Cerebellum (tissue), 4 donors: ENCODE measurements at places on chromosomes 12 and 14.

GRCh38 chr12:90038289-90038688, 329.7 kb upstream of the ATP2B1 start:
- no peak for DNase-seq

DNA sequence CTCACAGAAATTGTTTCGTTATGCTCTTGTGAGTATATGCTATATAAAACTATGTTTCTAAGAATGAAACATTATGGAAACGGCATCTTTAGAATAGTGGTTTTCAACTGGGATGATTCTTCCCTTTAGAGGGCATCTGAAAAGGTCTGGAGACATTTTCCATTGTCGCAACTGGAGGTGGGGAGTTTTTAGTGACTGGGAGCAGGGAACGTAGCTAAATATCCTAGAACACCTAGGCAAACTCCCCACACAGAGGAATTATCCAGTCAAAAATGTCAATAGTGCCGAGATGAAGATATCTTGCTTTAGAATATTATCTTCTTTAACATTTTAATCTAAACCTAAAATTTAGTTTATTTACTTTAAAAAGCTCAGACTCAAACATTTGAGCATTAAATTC, 486.1 kb upstream of the FOXG1 start:
- DNase-seq: no peak

- DNase-seq: no peak
These were observed 106.4 kb downstream of the ARF6 start for GRCh38 chr14:49999146-49999761.

GRCh38 chr14:36822685-36823084, 161.0 kb downstream of the PAX9 start:
- no peak for DNase-seq

- no peak for DNase-seq
These were observed 29.6 kb downstream of the PDZRN4 start for GRCh38 chr12:41217727-41218126.

GRCh38 chr14:60197629-60198303, 32.6 kb upstream of the DHRS7 start:
- DNase-seq: no peak

- DNase-seq: no peak
These were observed 9.1 kb downstream of the HEATR5A start for GRCh38 chr14:31411218-31411727.

- DNase-seq: no peak
These were observed 9.5 kb downstream of the MYRFL start for GRCh38 chr12:69834576-69834975.

DNA sequence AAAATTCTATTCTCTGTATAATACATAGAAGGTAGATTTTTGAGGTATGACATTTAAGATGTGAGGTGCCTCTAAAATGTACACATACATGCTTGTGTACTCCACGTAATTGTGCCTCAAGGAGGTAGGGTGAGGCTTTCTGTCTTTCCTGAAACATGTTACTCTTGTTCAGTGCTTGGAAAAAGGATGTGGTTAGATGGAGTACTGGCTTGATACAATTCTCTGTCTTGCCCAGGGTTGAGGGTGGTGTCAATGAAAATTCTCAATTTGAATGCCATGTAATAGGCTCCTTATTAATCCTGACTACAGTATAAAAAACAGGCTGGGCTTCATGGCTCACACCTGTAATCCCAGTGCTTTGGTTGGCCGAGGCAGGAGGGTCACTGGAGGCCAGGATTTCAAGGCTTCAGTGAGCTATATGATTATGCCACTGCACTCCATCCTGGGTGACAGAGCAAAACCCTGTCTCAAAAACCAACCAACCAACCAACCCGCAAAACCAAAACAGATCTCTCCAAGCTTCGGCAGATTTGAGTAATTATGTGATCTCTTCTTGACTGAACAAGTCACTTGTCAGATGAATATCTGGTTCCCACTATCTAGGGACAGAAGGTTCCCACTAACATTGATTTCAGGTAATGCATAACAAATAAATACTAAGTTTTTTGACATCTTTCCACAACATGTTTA, 41.6 kb downstream of the RCOR1 start:
- DNase-seq: no peak

DNA sequence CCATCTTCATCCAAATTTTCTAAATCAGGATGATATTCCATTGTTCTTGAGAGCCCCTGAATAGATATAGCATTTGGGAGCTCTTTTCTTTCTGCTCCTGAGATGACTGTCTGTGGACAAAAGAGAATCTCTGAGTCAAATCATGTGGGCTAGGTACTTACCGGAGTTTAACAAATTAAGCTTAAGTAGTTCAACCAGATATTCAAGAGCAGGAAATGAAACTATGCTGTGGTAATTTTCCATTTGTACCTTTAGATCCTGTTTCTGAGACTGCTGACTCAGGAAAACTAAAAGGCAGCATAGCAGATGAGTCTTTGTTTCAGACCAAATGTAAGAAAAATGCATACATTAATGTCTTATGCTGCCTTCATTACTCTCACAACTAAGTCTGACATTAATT, at the start of gene CLEC7A:
Gene CLEC7A (minus strand): TSS at position 158 of the 400 bp plus-strand sequence. CDS start 117 bp downstream, at position 41.
- no peak for DNase-seq

DNA sequence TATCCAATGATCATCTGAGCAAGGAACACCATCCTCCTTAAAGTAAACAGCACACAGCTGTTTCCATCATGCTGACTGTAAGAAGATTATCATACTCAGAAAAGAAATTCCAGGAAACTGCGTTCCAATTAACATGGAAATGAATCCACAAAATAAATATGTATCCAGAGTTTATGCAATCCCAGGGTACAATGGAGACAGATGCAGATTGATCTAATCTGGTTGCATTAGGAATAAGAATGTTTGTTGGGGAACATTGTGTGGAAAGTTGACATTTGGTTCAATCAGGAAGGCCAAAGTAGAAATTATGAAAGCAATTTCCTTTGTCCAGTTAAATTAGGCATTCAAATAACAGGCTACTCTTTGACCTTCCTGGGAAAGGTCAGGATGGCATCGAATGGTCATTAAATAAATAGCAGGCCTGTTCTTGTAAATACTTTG, 236.9 kb upstream of the AMIGO2 start:
- no peak for DNase-seq

DNA sequence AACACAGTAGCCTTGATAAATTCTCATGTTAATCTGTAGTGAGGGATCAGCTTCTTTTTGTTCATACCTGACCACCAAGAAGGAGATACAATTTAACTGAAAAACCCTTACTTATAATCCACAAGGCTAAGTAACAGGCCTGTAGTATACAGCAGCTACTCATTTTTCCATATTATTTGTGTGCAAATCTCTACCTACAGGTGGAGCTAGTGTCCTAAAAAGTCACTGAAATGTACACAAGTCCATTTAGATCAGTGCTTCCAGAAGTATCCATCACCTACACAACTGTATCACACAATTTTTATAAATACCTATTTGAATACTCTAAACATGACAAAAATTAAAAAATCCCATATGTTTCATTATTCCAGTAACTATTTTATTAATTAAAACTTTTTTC, 173.2 kb downstream of the SLC35F4 start:
- peak; percentile 27 for DNase-seq

- DNase-seq: no peak
These were observed 392 bp downstream of the SLC15A4 start for GRCh38 chr12:128823216-128823915.

- DNase-seq: no peak
These were observed 82.0 kb downstream of the IFT43 start for GRCh38 chr14:76067536-76067935.

DNA sequence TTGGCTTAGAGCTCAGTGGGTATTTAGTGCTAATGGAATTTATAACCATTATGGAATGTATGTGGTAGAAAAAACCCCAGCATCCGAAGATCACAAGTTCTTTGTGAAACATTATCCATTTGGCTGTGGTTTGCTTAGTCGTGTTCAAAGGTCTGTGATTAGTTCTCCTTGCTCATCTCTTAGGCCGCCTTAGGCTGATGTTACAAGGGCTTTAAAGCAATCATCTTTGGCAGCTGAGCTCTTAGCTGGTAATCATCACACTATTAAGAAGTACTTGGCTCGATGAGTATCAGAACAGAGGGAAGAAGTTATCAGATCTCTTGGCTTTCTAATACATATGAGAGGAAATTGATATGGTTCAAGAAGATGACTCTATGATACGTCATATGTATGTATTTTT, 124.1 kb upstream of the E2F7 start:
- no peak for DNase-seq

DNA sequence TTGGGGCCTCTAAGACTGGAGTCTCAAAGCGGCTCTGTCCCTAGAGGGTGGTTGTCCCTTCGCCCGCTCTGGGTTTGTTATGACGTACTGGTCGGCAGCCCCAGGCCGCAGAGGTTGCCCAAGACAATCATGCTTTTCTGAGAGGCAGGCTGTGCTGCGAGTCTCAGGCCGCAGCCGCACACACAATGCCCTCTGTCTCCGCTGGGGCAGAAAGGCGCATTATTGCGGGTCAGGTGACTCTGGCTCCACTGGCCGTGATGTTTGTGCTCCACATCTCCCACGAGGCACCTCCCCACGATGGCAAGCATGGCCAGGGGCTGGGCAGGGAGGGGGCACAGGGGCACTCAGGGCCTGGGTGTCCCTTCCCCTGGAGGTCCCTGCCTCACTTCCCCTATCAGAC, 21.0 kb upstream of the PLEKHG3 start:
- DNase-seq: no peak

DNA sequence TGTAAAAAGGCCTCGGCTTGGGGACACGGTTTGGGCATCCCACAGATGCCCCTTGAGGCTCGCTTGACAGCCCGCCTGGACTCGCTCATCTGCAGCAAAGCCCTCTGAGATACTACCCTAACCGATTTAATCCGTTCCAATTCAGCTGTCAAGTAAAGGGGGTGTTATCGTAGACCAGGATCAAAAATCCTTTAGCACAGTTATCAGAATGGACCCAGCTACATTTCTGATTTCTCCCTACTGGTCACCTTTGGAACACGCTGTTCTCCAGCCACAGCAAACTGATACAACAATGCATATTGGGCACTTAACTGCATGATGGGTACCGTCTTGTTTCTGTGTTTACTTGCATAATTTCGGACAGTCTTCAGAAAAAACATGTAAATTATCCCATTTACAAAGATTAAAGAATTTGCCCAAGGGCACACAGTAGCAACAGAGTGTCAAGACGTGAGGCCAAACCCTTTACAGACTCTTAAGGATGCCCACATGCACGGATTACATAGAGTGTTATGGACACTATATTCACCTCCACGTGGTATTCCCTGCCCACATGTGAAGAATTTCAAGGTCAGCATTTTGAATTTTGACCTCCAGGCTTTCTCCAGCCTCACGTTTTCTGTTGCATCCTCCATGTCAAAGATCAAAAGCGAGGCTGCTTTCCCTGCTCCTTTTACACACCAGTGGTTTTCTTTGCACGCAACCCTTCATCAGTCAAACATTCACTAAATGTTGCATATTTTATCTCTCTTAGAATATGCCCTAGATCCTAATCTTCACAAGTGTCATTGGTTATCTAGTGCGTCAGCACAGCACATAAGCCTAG, 3.2 kb upstream of the DUSP6 start:
- DNase-seq: no peak

- DNase-seq: no peak
These were observed 203.5 kb upstream of the G2E3 start for GRCh38 chr14:30355431-30355913.

DNA sequence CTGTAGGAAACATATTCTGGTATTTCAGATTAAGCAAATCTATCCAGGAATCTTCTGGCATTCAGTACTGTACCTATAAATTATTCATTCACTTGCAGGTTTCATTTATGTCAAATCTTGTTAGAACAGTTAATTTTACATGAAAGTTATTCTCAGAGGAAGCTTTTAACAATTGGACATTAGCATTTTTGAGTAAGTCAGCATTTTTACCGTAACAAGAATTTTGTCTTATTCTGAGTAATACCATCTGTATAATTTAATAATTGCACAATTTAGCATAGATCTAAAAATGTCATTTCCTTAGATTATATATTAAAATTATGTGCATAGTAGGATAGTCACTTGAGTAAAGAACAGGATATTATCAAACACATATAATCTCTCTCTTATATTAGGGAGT, 764.8 kb upstream of the LRFN5 start:
- no peak for DNase-seq

DNA sequence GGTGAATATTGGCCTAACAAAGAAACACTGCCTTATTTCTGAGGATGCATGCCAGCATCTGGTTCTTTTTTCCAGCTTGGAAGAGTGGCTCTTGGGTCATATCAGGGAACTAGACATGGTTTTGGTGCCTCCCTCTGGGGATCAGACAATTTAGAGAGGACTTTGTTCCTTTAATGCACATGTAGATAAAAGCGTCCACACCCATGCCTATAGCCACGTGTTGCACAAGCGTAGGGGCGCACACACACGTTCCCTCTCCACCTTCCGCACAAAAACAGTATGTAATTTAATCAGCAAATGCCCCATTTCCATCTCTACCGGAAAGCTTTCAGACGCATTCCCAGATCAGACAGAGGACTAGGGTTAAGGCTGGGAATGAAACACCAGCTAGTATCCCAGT, 61.7 kb upstream of the RIC8B start:
- DNase-seq: no peak

DNA sequence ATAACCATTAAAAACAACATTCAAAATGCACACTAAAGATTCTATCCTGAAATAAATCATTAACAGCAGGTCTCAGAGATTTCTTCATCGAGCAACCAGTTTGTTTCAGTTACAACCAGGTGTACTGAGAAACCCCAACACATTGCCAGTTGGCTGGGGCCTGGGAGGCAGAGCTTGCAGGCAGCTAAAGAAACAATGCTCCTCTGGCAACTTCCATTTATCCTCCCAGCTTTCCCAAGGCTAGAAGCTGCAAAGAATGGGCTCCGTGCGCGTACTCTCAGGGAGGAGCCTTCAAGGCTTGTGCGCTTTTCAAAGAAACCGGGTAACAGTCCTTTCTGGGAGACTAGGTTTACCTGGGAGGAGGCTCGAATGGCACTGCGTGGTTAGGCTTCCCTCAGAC, 181.6 kb downstream of the MSRB3 start:
- no peak for DNase-seq

DNA sequence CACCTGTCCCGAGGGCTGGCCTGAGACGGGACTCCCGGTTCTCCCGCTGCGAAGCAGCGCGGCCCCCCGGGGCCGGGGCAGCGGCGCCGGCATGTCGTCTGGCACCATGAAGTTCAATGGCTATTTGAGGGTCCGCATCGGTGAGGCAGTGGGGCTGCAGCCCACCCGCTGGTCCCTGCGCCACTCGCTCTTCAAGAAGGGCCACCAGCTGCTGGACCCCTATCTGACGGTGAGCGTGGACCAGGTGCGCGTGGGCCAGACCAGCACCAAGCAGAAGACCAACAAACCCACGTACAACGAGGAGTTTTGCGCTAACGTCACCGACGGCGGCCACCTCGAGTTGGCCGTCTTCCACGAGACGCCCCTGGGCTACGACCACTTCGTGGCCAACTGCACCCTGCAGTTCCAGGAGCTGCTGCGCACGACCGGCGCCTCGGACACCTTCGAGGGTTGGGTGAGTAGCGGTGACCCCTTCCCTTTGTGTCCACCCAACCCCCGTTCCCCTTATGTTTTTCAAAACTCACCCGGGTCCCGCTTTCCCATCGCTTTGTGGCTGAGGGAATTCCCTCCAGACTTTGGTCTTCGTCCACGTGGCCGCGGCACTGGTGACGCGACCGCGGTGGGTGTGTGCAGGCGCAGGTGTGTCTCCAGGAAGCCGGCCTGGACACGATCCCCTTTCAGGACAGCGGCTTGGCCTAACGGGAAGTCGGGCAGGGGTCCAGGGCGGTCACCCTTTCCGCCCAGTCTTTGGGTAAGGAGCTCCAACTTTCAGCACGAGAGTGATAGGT, 826 bp downstream of the PRKCH start:
- no peak for DNase-seq
